Aorta (tissue), 5 donors: ENCODE measurements at places on chromosomes 7 and 10. TPM values are rescaled to one million over a fixed set of nuclear protein-coding genes. Genes with fewer than 3 reads are reported as not detected.
A peak's percentile ranks its signal among the peaks of the same experiment; 100 is the strongest.

GRCh38 chr10:124996854-124997215 lies 54.9 kb downstream of the ZRANB1 start:
- no peaks in the 10 kb centered on the region for H3K36me3 ChIP-seq
- peak; percentile 68 for DNase-seq
- no peaks in the 10 kb centered on the region for H3K27me3 ChIP-seq
- no peak overlapping the region for H3K4me3 ChIP-seq

- no peak for DNase-seq
- H3K27ac ChIP-seq, result no peak overlapping the region
- H3K27me3 ChIP-seq, result no peaks in the 10 kb centered on the region
- H3K4me3 ChIP-seq, result no peak overlapping the region
- H3K36me3 ChIP-seq, result no peaks in the 10 kb centered on the region
Observed at GRCh38 chr7:147196481-147196880, 1079.9 kb downstream of the CNTNAP2 start.

GRCh38 chr10:80407812-80408241 lies 524 bp upstream of the PRXL2A start:
- no peaks in the 10 kb centered on the region for H3K4me1 ChIP-seq
- no peak overlapping the region for H3K27ac ChIP-seq
- H3K4me3 ChIP-seq, result peak overlapping the region; percentile 76
- H3K36me3 ChIP-seq, result no peaks in the 10 kb centered on the region

GRCh38 chr7:56079450-56080185 lies 13.1 kb downstream of the PHKG1 start:
- no peaks in the 10 kb centered on the region for H3K27me3 ChIP-seq
- no peak overlapping the region for H3K4me3 ChIP-seq
- H3K4me1 ChIP-seq, result no peaks in the 10 kb centered on the region
- DNase-seq, result peak; percentile 92
- no peaks in the 10 kb centered on the region for H3K36me3 ChIP-seq
- H3K27ac ChIP-seq, result peak overlapping the region; percentile 69

GRCh38 chr7:77427996-77428603 lies 12.0 kb upstream of the GSAP start:
- no peaks in the 10 kb centered on the region for H3K36me3 ChIP-seq
- H3K27me3 ChIP-seq, result no peaks in the 10 kb centered on the region
- no peak overlapping the region for H3K4me3 ChIP-seq
- DNase-seq, result no peak

- H3K36me3 ChIP-seq, result no peaks in the 10 kb centered on the region
- no peaks in the 10 kb centered on the region for H3K27me3 ChIP-seq
- no peak for DNase-seq
- no peak overlapping the region for H3K4me3 ChIP-seq
- H3K4me1 ChIP-seq, result no peaks in the 10 kb centered on the region
- H3K27ac ChIP-seq, result no peak overlapping the region
Observed at GRCh38 chr7:134320201-134320600, 3.5 kb upstream of the SLC35B4 start.

DNA sequence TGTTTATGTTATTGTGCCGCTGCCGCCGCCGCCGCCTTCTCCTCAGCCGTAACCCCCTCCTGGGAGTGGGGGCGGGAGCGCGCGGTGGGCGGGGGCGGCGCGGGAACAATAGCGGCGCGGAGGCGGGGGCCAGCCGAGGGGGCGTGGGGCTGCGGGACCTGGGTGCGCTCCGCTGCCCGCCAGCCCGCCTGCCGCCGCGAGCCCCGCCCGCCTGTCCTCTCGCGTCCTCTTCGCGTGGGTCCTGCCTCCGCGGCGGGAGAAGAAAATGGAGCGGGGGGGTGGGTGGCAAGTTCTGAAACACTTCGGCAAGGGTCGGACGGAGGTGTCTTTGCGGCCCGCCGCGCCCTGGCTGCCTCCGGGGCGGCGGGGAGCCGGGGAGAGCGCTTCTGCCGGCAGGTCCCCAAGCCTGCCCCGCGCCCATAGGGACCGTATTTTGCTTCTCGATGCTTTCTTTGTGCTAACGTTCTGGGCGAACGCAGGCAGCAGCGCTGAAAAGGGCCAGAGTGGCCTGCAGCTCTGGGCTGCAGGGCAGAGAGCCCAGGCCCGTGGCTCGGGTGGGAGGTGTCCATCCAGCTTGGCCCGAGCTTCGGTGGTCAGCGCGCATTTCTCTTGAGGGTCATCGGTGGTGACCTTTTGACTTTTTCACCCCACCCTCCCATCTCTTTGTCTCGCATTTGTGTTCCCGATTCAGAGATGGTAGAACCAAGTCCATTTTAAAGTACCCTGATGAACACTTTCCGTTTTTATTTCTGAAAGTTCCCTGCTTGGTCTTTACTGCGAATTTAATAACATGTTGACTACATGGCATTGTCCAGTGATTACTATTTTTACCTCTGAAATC lies 613 bp downstream of the MAPK8 start:
- peak overlapping the region; percentile 75 for H3K4me3 ChIP-seq
- DNase-seq, result peak; percentile 89

DNA sequence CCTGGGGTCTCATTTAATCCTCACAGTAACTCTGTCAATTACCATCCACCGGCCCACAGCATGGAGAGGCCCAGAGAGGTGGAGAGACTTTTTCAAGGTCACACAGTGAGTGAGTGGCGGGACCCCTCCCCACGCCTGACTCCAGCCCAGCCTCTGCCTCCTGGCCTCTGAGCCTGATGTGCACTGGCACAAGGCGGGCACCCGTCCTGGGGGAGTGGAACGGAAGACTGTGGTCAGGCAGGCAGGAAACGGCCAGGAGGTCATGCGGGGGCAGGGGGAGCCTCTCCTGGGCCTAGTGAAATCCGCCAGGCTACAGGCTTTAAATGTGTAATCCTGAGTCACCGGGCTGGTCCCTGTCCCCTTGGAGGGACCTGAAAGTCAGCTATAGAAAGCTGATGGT lies 32.2 kb downstream of the ZCCHC24 start:
- H3K27me3 ChIP-seq, result no peaks in the 10 kb centered on the region
- no peak overlapping the region for H3K4me3 ChIP-seq
- no peaks in the 10 kb centered on the region for H3K36me3 ChIP-seq
- peak; percentile 77 for DNase-seq
- no peaks in the 10 kb centered on the region for H3K4me1 ChIP-seq

DNA sequence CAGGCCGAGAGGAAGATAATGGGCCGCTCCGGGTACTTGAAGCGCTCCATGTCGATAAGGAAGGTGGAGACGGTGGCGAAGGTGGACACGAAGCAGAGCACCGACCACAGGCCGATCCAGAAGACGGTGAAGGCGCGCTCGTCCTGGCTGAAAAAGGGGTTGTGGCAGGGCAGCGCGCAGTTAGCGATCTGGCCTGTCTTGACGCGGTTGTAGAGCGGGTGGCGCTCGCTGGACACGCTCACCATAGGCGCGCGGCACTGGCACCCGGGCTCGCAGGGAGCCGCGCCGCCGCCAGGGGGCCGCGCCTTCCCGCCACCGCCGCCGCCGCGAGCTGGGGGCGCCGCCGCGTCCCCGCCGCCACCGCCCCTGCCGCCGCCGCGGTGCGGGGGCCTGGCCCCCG lies 1.6 kb downstream of the FZD8 start:
- DNase-seq, result peak; percentile 89
- no peak overlapping the region for H3K27ac ChIP-seq
- no peaks in the 10 kb centered on the region for H3K4me1 ChIP-seq
- H3K27me3 ChIP-seq, result no peaks in the 10 kb centered on the region
- H3K36me3 ChIP-seq, result no peaks in the 10 kb centered on the region

The LIPF gene
- not detected for total RNA-seq

The TFR2 gene
- 0.45 TPM for total RNA-seq

The ALDH18A1 gene
- total RNA-seq, result 45.4 TPM

- H3K27ac ChIP-seq, result no peak overlapping the region
- H3K36me3 ChIP-seq, result no peaks in the 10 kb centered on the region
- DNase-seq, result no peak
- no peaks in the 10 kb centered on the region for H3K27me3 ChIP-seq
- no peak overlapping the region for H3K4me3 ChIP-seq
Observed at GRCh38 chr7:140584195-140584851, 56.3 kb downstream of the DENND2A start.

DNA sequence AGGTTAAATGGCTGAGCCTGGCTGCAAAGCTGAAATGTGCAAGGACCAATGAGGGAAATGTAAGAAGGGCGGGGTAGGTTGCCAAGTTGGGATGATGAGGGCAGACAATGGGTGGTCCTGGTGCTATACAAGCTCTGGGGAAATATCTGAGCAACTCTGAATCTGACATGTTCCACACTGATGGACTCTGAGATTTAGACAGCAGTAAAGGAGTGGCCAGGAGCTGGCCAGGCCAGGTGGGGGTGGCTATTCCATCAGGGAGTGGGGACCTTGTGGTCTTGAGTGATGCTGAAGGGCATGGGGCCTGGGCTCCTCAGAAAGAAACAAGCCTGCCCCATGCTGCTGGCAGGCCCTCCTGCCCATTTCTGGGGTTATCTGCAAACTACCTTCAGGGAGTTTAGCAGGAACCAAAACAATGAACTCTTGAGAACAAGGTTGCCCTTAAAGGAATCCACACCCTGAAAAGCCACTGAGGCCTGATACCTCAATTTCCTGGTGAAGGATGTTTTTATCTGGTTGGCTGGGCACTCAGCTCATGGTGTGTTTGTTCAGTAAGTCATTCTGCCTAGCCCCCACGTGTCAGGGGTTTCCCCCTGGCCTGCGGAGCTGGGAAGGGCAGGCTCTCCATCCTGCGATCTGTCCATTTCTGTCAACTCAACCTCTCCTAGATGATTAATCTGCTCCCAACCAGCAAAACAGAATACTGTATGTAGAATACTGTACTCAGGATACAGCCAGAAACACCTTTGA lies 143.3 kb upstream of the TNS3 start:
- no peak for DNase-seq
- H3K36me3 ChIP-seq, result no peaks in the 10 kb centered on the region
- H3K4me1 ChIP-seq, result no peaks in the 10 kb centered on the region
- no peak overlapping the region for H3K27ac ChIP-seq
- no peaks in the 10 kb centered on the region for H3K27me3 ChIP-seq

The AS3MT gene
- 1.2 TPM for total RNA-seq

- no peak overlapping the region for H3K4me3 ChIP-seq
- H3K4me1 ChIP-seq, result no peaks in the 10 kb centered on the region
- no peaks in the 10 kb centered on the region for H3K36me3 ChIP-seq
- DNase-seq, result no peak
- no peak overlapping the region for H3K27ac ChIP-seq
- H3K27me3 ChIP-seq, result no peaks in the 10 kb centered on the region
Observed at GRCh38 chr7:145698526-145699262, 417.9 kb upstream of the CNTNAP2 start.

The SPDYE8 gene
- not detected for total RNA-seq

GRCh38 chr7:11650500-11650899 lies 181.5 kb downstream of the THSD7A start:
- no peak overlapping the region for H3K4me3 ChIP-seq
- no peaks in the 10 kb centered on the region for H3K36me3 ChIP-seq
- no peak overlapping the region for H3K27ac ChIP-seq
- no peaks in the 10 kb centered on the region for H3K4me1 ChIP-seq
- no peaks in the 10 kb centered on the region for H3K27me3 ChIP-seq

GRCh38 chr7:130129011-130129411 lies 58.7 kb downstream of the KLHDC10 start:
- no peak overlapping the region for H3K4me3 ChIP-seq
- peaks cover 4% of the 10 kb centered on the region for H3K4me1 ChIP-seq
- no peak overlapping the region for H3K27ac ChIP-seq

The GIMAP2 gene
- 11.5 TPM for total RNA-seq

The LLCFC1 gene
- not detected for total RNA-seq

GRCh38 chr10:109765838-109766237 lies 157.5 kb downstream of the XPNPEP1 start:
- H3K27me3 ChIP-seq, result no peaks in the 10 kb centered on the region
- DNase-seq, result no peak
- H3K27ac ChIP-seq, result no peak overlapping the region
- H3K36me3 ChIP-seq, result no peaks in the 10 kb centered on the region
- no peak overlapping the region for H3K4me3 ChIP-seq
